ENCODE measurements at places on chromosomes 3 and 15.

DNA sequence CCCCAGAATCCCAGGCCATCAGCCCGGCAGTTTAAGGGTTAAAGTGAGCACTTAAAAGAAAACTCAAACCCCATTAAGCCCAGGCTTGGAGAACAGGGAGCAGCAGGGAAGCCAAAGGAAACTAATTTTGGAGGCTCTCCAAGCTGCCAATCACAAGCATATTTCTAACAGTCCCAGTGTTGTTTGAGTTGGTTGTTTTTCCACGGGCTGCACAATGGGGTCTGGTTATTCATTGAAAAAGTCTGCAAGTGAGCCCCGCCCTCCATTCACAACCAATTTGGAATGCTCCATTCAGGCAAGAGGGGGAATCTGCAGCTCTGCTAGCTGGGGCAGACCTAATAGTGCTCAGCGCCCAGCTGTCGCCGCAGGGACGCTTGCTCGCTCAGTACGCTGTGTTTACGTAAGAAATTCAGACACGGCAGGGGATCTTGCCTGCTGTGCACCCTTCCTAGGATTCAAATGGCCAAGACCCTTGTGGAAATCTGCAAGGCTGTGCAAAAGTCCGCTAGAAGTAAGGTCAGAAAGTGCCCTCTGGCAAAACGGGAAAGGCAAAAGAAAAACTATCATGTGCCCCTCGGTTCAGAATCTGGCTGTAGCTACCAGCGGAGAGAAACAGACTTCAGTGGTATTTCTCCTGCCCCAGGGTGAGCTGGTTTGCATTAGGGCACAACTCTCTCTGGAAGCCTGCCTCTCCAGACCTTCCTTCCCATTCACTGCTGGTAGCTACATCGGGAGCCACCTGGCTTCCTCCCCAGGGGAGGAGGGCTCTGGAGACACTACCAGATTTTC, 11.0 kb downstream of the ETV5 start:
- DNase-seq, result no peak

- no peak for DNase-seq
Measured at GRCh38 chr3:194084284-194084683, 51.7 kb upstream of the HES1 start.

DNA sequence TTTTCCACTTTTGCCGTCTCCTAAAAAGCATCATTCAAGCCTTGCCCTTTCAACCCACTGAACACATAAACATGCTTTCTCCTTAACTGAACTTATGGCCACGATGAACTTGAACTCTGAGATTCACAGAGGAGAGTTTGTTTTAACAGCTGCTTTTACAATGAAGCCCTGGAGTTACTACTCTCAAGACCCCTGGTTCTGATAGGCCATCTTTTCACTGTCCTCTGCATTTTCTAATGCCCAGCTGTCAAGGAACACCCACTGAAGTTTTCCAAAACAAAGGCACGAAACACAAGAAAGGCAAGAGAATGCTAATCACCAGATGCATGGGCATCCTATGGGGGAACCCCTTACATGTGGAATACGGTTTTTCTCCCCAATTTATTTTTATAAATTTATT, 100.8 kb downstream of the ADAMTS9 start:
- no peak for DNase-seq

DNA sequence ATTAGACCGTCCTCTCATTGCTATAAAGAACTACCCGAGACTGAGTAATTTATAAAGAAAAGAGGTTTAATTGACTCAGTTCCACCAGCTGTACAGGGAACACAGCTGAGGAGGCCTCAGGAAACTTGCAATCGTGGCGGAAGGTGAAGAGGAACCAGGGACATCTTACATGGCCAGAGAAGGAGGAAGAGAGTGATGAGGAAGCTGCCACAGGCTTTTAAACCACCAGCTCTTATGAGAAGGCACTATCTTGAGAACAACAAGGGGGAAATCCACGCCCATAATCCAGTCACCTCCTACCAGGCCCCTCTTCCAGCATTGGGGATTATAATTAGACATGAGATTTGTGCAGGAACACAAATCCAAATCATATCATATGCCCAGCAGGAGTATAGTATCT, 138.5 kb downstream of the ALCAM start:
- no peak for DNase-seq

DNA sequence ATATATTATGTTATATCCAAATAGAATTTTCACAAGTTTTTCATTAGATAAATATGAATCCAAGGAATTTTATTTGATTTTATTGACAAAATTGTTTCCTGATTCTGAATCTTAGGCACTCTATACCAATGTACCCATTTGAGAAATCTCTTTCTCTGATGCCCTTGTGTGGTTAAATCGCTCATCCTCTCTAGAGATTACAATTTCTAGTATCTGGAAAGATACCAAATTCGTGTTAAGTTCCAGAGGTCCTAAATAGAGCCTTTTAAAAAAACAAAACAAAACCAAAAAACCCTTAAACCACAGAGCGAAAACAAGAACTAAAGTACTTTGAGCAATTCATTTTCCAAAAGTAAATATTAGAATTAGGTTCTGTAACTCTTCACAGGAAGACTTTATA, 20.0 kb downstream of the SATB1 start:
- DNase-seq, result no peak

DNA sequence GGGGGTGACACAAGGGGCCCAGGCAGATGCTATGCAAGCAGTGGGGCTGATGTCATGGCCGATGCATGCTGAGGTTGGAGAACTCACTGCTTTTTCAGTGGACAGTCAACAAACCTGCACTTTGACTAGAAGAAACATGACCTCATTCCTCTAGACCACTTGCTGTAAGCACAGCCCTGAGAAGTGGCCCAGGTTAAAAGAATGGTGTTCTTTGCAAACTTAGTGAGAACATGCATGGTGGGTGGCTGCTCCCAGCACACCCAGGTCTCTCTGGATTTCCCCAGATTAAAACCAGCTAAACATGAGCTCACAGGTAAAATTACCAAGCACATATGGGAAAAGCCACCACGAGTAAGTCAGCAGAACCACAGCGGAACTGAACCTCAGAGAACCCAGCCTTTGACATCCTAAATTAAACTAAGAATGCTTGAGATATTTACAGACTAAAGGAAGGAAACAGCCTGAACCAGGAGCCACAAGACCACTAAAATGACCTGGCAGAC, 15.5 kb downstream of the DLEC1 start:
- no peak for DNase-seq

DNA sequence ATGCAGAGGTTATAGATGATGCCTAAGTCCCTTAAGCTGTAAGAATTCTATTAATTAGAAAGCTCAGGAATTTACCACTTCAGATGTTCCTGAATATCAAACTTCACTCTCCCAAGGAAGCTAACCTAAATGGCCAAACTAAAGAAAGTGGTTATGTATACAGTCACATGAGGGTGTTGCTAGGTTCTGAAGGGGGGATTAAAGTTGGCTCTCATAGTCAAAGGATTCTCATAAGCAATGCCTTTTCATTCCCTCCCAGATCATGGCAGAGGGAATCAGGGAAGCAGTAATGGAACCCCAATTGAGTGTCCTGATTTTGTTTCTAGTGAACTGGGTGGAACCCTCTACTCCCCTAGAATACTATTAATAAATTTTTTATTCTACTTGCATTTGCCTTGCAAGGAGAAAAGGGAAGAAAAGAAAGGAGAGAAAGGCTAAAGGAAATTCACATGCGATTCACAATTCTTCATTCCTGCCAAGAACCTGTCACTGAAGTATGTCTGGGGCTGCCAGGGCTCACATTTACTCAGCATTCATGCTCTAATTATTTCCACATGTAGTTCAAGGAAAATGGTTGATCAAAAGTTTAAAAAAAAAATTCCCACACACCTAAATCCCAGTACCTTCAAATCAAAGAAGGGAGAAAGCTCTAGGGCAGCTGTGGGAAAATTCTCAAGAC, 25.1 kb downstream of the FSTL1 start:
- DNase-seq, result no peak

GRCh38 chr3:125622381-125622791, 27.1 kb upstream of the OSBPL11 start:
- no peak for DNase-seq

Data from activated gamma-delta T cell (primary cell).